ENCODE measurements at places on chromosomes 11 and 22.

DNA sequence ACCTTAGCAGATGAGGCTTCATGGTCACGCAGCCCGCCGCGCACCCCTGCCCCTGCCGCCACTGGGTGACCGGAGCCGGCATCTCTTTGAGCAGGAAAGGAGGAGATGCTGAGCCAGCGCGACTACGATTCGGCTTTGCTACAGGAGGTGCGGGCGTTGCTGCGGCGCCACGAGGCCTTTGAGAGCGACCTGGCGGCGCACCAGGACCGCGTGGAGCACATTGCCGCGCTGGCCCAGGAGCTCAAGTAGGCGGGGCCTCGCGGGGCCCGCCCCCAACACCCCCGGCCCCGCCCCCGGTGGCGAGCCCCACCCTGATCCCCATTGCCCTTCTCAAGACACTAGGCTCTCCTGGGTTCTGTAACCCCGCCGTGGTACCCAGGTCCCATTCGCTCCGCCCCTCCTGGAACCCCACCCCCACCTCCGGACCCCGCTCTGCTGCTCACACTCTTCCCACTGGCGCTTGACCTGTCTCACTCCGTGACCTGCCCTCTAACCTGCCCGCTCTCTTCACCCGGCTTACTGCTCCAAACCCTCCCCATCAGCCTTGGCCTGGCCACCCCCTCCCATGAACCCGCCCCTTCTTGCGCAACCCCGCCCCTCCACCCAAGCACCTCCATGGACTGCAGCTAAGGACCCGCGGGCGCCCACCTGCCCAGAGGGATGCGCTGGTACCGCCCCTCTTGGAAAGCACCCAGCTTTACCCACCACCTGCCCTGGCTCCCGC is 9.1 kb downstream of the CTSF start:
- DNase-seq: peak; percentile 48

GRCh38 chr22:39593931-39594285 is 23.4 kb downstream of the CACNA1I start:
- no peak for DNase-seq

DNA sequence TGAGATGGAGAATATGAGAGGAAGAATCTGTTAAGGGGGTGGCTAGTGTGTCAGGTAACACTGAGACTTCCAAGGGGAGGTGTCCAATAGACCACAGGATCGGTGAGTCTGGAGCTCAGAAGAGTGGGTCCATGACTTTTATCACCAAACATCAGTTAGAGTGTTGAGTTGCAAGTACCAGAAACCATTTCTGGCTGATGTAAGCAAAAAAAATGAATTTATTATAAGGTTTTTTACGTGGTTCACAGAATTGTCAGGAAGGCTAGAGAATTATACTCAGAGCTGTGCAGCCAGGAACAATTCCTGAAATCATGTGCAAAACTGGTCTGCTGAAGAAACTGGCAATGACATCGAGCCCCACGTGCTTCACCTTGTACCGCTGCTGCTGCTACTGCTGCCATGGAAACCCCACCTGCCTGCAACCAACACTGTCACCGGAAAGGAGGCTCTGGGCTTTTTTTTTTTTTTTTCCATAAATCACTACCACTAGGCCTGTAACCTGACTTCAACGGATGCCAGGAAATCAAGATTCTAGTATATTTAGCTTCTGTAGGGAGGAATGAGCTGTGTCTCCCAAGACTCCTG is 16.6 kb upstream of the STK33 start:
- no peak for DNase-seq

DNA sequence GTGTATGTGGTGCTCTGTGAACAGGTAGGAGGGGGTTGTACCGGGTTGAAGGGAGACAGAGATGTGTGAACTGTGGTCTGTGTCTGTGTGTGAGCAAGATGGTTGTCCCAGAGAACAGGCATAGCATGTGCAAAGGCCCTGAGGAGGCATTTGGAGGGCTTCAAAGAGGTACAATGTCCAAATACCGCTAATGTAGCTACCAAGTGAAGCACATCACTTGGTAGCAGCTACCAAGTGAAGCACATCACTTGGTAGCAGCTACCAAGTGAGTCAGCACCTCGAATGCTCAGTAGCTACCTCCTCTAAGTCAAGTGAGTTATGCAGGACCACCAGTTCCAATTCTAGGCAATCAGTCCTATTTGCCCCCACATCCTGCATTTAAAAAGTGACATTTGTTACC is 72.4 kb downstream of the KIAA1671 start:
- DNase-seq: no peak

- no peak for DNase-seq
Observed at GRCh38 chr22:49349181-49349835, 478.4 kb downstream of the BRD1 start.

- no peak for DNase-seq
Observed at GRCh38 chr11:63611395-63611747, 2.9 kb downstream of the PLAAT3 start.

- DNase-seq: no peak
Observed at GRCh38 chr11:105870516-105871113, 151.4 kb downstream of the MSANTD4 start.

GRCh38 chr11:117696540-117696939 is 100.5 kb downstream of the DSCAML1 start:
- no peak for DNase-seq
